WTC11 (cell line): ENCODE measurements at places on chromosomes 6 and 20. TPM values are rescaled to one million over a fixed set of nuclear protein-coding genes. Genes with fewer than 3 reads are reported as not detected.

The ZNF341 gene
- 7.8 to 9.6 TPM (median 8.0 TPM) in 3 replicates for total RNA-seq

The PRL gene
- not detected in 3 replicates for total RNA-seq

The PRDM13 gene
- 0.09 to 0.14 TPM (median 0.11 TPM) in 3 replicates for total RNA-seq

The UBD gene
- total RNA-seq: 0.15 TPM in 1 of 3 replicates, not detected in the others

The CALHM4 gene
- not detected in 3 replicates for total RNA-seq

The TRIM40 gene
- total RNA-seq: not detected in 3 replicates

- DNase-seq: peak; percentile 41
Measured at GRCh38 chr20:32763202-32764004, 1.2 kb downstream of the DNMT3B start.

DNA sequence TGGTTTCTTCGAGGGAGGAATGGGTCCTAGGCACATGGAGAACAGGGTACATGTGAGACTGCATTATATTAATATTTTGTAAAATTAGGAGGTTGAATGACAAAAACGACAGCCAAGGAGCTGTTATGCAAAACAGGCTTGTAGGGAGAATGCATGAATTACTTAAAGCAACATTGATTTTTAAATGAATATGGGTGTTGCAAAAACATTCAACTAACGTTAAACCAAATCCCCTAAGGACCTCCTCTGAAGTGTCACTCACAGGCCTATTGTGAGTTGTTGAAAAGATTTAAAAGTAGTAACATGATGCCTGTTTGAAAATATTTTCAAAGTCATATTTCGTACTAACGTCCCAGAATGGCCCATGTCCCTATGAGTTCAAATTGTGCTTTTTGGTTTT, 21.9 kb downstream of the FBXL4 start:
- no peak for DNase-seq

DNA sequence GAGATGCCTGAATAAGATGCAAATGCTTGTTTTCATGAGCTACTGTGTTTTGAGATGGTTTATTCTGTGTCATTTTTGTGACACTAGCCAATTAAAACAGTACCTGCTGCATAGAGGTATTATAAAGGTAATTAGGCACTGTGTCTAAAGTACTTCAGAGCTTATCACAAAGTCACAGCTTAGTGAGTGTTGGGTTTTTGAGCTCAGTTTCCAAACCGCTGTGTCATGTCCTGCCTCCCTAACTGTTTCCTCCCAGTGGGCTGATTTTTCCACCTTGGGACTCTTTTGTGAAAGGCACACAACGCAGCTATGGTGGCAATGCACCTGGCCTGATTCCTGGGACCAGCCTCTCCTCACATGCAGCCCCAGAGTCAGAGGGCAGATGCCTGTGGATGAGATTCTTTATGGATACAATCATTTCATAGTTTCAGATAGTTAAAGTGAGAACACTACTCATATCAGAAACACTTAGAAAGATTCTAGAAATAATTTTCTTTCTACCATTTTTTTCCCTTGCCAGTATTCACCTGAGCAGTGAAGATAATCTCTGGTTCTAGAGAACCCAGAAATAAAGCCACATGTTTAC, 41.3 kb upstream of the TAGAP start:
- no peak for DNase-seq

DNA sequence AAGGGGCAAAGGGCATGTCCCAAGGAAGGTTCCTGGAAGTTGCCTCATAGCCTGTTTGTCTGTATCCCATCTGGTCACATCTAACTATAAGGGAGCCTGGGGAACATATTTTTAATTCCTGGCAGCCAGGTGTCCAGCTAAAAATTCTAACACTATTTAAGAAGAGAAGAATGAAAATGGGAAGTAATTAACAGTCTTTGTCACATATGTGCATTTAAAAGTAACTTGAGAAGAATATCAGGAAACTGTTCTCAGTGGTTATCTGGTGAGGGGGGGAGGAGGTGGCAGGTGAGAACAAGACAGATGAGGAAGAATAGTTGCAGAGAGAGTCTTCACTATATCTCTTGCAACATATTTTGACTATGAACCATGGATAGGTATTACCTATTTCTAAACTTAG, 75.5 kb upstream of the ELOVL5 start:
- no peak for DNase-seq

DNA sequence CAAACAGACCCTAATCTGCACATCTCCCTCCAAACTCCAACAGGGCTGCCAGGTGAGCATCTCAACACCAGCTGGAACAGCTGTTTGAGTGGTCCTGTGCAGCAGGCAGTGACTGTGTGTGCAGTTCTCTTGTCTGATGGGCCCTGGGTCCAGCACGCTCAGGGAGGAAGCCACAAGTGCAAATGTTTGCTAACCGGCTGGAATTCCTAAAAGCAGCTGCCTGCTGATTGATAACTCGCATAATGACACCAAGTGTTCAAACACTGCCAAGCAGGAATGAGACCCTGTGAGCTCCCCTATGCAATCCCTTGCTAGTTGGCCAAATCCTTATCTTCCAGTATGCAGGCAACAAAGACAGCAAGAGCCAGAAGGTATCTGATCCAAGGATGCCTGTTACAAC, 650.6 kb downstream of the CBLN4 start:
- DNase-seq: no peak

DNA sequence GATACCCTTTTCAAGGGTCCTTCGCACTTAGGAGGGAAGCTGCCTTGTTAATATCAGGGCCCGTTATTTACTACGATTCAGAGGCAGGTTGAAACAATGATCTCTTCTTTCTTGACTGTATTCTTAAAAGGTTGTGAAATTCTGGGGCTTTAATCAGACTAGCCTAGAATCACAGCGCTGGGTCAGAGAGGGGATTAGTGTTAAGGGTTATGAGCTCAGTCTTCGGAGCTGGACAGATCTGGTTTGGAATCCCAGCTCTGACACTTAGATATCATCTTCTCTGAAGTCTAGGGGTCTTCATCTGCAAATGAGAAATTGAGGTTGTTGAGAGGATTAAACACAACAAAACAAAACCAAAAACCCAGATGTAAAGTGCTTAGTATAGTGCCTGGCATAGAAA, 77.4 kb downstream of the CD83 start:
- no peak for DNase-seq

- no peak for DNase-seq
Measured at GRCh38 chr6:107594736-107595135, 104.8 kb downstream of the SOBP start.

DNA sequence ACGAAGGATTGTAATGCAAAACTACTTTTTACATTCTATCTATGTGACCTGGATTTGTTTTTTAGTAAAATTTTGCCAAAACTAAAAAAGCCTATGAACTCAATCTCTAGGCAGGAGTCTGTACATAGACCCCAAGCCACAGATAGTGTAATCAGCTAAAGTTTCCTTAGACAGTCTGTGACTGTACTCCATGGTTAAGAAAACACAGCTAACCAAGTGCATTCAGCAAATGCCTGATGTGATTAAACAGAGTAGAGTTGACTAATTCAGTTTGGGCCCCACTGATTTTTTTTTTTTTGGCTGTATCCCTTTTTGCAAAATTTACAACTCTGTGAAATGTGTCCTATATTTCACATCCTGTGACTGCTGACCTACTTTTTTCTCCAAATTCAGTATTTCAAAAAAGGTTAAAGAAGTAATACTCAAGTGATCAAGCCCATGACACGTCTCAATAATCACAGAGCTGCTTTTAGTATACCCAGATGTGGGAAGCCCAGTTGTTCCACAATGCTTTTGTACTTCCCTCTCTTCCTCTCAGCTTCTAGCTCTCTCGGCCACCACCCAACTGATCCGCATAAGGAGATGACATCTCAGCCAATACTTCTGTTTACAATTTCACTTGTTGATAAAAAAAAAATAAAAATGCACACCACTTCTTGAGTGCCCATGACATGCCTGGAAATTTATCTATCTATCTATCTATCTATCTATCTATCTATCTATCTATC, 108.8 kb upstream of the TBX18 start:
- DNase-seq: no peak
